Stimulated activated effector memory CD8-positive, alpha-beta T cell treated with anti-CD3 and anti-CD28 coated beads, Interleukin-12 subunit alpha, Interleukin-12 subunit beta, amount 100 ng/mL, for 72 hours (primary cell): ENCODE measurements at places on chromosomes 6 and 20.

GRCh38 chr6:21971541-21971940, 325.3 kb downstream of the PRL start:
- no peak for DNase-seq

- DNase-seq: no peak
Observed at GRCh38 chr6:83411731-83412130, 19.1 kb downstream of the ME1 start.

DNA sequence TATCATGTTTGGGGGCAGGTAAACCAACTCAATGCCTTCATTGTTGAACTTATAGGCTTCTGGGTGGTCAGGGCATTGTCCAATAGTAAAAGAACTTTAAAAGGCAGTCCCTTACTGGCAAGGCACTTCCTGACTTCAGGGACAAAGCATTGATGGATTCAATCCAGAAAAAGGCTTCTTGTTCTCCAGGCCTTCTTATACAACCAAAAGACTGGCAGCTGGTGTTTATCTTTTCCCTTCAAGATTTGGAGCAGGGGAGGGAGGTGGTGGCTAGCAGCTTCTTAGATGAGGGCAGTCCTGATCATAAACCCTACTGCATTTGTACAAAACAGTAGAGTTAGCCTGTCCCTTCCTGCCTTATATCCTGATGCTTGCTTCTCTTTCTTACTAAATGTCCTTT, 57.5 kb downstream of the NCOA3 start:
- DNase-seq: no peak

DNA sequence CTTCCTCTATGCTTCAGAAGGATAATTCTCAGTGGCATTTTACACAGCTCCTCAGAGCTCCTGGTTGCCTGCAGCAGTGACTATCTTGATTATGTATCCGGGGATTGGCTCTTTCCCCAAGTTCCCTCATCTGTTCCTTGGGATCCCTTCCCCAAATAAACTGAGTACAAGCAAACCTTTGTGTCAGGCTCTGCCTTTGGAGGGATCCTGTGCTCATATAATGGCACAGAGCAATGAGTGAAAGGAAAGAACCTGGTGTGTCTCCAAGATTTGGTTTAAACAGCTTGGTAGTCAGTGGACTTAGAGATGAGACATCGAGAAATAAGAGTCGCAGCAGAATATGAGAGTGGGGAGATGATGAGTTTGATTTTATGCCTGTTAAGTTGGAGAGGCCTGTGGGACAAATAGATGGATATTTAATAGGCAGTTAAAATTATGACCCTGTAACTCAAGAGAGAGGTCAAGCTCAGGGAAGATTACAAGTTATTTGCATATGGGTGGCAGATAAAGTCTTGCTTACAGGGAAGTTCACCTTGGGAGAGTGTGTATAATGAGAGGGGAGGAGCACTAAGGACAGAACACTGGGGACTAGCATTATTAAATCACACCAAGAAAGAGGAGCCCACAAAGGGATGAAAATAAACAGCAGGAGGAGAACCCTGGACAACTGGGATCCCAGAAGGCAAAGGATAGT, 44.1 kb upstream of the GCLC start:
- DNase-seq: no peak

- DNase-seq: no peak
Observed at GRCh38 chr20:63252284-63252711, 2.0 kb downstream of the NKAIN4 start.

- DNase-seq: no peak
Observed at GRCh38 chr20:56430957-56431356, 18.9 kb downstream of the CASS4 start.

- no peak for DNase-seq
Observed at GRCh38 chr6:128899341-128900050, 16.6 kb downstream of the LAMA2 start.

GRCh38 chr6:13742961-13743735, 31.5 kb upstream of the RANBP9 start:
- DNase-seq: no peak

DNA sequence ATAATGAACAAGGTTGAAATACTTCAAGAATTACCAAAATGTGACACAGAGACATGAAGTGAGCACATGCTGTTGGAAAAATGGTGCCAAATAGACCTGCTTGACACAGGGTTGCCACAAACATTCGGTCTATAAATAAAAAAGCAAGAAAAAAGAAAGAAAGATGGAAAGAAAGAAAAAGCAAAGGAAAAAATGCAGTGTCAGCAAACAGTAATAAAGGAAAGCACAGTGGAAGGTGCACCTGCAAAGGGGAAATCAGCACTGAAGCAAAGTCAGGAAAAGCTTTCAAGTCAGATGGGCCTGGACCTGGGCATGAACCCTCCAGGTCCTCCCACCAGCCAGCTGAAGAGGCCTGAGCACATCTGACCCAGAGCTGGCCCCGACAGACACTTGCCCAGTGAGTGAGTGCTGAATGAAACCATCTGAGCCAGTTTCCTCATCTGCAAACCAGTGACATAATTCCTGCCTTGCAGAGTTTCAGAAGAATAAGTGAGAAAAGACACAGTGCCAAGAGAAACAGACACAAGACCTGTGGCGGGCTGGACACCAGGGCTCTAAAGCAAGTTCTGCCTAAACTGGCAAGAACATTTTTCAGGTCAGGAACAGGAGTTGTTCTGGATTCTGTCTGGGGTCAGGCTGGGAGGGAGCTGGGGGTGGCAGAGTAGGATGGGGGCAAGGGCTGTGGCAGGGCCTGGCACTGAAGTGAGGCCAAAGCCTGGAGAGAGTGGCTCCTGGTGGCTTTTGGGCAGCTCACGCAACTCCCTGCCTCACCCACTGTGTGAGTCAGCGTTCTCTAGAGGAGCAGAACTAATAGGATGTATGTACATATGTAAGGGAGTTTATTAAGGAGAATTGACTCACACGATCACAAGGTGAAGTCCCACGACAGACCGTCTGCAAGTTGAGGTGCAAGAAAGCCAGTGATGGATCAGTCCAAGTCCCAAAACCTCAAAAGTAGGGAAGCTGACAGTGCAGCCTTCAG, 23.9 kb upstream of the MICB start:
- DNase-seq: peak; percentile 48

DNA sequence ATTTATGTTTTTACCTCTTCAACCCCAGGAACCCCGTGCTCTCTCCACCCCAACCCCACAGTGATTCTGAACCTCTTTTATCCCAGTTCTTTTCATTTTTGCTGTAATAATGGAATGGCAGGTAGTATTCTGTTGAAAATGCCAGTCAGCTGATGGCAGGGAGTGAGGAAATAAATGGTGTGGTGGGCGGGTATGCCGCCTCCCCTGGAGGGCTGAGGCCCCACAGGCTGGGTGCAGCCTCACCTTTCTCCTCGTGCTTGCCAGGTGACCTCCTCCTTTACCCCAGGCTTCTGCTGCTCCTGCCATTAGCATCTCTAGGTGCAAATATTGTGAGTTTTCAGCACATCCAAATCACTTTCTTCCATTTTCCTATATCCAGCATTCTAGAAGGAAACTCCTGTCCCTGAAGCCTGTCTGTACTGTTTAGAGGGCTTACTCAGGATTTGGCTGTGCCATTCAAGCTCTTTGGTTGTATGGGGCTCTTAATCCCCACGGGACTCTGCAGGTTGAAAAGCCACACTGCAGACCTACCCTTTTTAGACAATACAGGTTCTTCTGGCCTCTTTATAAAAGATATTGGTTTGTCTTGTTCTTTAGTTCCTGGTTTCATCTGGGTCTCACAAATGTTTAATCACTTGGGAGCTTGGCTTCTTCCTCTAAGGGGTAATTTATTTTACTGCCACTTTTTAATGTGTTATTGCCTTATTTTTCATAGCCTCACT, 201.8 kb downstream of the JARID2 start:
- DNase-seq: no peak

GRCh38 chr6:22302838-22303237, 6.0 kb upstream of the PRL start:
- DNase-seq: no peak

- no peak for DNase-seq
Observed at GRCh38 chr6:106639812-106640211, 10.4 kb downstream of the QRSL1 start.

GRCh38 chr6:151498327-151498726, 4.5 kb downstream of the CCDC170 start:
- no peak for DNase-seq

DNA sequence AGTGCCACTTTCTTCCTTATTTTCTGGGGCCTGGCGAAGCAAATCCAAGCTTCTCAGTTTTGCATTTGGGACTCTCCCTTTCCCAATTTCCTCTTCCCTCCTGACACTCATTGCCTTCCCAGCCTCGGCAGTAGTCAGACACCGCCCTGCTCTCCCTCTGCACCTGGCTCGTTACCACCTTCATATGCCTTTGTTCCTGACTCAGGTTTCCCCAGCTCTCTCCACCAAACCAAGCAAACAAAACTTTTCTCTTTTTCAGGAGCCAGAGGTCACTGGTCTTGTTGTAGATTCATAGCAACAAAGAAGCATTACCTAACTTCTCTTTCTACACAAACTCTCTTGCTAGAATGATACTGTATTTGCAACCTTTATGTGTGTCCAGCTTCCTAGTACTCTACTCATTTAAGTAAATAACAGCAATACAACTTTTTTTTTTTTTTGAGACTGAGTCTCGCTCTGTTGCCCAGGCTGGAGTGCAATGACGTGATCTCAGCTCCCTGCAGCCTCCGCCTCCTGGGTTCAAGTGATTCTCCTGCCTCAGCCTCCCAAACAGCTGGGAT, 9.0 kb upstream of the ZC3H12D start:
- DNase-seq: no peak

DNA sequence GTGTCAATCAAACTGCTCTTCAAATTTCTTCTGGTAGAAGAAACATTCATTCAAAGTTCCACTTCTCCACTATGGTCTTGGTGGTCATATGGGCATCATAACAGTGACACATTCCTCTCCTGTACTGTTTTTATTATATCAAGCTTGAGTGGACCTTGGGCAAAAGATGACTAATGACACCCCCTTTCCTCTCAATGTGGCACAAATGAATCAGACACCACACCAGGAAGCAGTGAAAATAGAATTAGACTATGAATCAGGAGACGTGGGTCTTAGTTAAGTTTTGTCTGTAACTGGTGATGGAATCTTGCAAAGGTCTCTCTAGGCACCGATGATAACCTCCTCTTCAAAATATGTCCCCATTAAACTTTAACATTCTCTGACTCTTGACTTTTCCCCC, 9.0 kb upstream of the NRSN1 start:
- DNase-seq: no peak

DNA sequence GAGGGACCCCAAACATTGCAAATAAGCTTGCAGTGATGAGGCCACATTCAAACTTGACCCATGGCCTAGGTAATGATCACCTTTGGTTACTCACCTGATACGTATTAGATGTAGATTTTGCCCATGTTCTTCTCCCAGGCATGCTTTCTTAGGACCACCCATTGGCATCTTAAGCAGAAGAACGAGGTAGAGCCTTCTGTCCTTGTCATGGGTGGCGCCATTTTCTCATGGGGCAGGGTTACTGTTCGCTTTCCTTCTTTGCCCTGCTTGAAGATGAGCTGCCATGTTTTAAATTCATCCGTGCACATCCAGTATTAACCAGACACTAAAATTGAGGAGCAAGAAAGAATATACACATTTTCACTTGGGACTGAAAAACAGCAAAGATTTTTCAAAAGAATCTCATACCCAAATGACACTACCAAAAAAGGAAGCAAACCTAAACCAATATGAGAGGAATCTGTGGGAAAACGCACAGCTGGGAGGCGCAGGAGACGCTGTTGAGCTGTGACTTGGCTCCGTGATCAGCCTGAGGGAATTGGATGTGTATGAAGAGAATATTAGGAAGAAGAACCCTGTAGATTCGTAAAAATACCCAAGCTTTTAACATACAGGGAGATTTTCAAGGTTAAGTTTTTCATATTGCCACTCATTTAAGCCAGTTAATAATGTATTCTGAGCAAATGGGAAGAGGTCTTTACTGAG, 36.6 kb downstream of the GMPR start:
- DNase-seq: no peak

DNA sequence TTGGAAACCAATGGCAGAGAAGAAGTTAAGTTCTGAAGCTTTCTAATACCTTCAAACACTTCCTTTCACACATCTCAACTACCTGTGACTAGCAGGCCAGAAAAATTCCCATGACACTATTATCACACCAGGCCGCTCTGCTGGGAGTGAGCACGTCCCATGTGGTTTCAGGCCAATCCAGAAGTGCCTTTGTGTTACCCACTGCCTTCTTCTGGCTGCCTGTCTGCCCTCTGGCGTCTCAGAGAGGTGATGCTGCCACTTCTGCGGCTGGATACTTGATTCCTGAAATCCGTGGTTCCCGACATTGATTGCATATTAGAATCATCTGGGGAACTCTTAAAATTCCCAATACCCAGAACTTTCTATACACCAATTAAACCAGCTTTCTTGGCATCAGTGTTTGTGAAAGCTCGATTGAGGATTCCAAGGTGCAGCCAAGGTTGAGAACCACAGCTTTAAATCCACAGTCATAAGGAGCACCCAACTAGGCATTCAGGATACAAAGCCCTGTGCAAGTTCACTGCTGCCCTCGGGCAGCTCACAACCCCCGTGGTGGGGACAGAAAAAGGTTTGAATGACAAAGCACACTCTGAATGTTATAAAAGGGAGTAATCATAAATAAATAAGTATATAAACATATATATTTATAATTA, 65.6 kb downstream of the STMND1 start:
- no peak for DNase-seq

- no peak for DNase-seq
Observed at GRCh38 chr20:22063753-22064152, 358.3 kb downstream of the PAX1 start.

DNA sequence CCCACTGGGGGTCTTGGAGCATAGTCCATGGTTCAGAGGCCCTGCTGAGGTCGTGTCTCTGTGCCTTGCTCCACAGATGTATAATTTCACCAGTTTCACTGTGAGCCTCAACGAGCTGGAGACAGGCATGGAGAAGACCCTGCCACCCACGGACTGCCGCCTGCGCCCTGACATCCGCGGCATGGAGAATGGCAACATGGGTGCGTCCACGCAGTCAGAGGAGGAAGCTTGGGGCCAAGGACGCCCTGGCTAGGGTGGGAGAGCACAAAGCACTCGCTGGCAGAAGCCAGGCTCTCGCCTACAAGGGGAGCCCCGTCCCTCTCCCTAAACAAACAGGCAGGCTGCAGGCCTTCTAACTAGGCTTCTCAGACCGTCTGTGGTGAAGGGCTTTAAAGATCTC, 13.7 kb upstream of the ADRM1 start:
- DNase-seq: no peak

DNA sequence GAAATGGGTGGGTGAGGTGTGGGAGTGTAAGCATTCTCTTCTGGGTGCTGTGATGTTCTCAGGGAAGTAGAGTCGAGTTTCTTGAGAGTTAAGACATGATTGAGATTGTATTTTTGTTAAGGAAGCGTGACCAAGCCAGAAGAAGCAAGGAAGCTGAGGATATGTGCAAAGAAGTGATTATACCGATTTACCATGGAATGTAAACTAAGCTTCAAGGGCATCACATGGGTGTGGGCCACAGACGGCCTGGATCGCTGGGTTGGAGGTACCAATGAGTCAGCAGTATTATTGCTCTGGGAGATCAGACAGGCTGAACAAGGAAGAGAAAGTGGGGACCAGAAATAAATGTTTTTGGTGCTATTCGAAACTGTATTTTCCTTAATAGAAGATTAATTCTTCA, 184.1 kb upstream of the GMDS start:
- no peak for DNase-seq
